ENCODE measurements at places on chromosomes 6 and 20.

DNA sequence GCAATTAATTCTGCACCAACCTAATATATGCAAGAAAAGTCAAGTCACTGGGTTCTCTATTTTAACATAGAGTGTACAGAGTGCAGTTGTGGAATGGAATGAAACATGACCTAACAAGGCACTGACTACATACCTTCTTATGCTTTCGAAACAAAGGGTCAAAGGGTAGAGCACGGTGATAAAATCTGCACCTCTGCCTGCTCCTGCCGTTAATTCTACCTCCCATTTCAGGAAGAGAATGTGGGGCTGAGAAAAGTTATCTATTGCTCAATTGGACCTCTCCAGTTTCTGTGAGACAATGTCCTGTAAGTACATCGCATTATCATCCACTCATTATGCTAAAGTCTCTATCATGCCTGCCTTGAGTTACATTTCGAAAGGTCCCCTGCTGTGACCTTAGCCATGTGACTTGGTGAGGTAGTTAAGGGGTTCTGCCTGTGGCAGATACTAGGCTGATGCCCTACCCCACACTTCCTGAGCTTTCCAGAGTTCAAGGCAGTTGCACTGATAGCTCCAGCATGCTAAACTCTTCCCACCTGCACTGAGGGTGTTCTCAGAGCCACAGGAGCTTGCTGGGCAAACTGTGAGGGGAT lies 14.0 kb upstream of the MOCS1 start:
- DNase-seq: no peak

DNA sequence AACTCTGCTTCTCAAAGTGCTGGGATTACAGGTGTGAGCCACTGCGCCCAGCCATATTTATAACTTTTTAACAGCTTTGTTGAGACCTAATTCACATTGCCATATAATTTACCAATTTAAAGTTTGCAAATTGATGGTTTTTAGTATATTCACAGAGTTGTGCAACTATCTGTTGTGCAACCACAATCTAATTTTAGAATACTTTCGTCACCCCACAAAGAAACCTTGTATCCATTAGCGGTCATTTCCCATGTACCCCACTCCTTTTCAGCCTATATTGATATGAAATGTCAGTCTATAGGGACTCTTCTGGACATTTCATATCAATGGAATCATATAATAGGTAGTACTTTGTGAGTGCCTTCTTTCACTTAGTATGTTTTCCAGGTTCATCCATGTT lies 55.8 kb downstream of the FOXO3 start:
- DNase-seq: peak; percentile 51

- DNase-seq: peak; percentile 43
Observed at GRCh38 chr6:97215157-97215769, 67.8 kb downstream of the MMS22L start.

- DNase-seq: peak; percentile 53
Observed at GRCh38 chr6:125794342-125795137, 3.8 kb downstream of the NCOA7 start.

- DNase-seq: peak; percentile 25
Observed at GRCh38 chr20:5524896-5525295, 208.1 kb upstream of the PROKR2 start.

DNA sequence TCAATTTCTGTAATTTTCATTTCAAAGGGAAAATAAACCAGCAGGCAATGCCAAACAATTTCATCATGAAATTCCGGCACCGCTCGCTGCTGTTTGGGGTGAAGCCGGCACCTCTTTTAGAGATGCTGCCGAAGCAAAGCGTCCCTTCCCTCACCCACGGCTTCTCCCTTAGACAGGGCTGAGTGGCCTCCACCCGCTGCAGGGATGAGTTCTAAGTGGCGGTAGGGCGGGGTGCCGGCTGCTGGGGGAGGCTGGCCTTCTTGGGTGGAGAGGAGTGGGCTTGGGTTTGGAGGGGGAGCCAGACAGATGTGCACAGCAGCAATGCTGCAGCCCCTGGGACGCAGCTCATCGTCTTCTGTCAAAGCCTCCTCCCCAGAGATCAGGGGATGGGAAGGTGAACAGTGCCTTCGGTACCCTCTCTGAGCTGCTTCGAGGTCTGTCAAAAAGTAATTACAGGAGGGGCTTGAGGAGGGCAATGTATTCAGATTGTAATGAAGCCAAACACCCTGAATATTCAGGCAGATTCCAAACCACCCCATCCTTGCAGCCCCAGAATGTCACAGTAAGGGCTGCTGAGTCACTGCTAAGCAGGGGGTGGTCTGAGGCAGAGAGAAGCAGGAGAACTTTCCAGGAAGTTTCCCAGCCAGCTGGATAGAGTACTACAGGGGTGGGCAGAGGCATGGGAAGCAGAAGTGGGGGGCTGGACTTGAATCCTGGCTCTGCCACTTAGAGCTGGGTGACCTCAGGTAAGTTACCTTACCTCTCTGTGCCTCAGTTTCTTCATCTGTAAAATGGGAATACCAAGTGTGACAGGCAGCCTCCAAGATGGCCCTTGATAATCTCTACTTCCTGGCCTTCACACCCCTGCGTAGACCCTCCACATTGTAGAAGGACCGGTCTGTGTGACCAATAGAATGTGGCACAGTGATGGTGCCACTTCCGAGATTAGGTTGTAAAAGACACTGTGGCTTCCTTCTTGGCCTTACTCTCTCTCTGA lies 96.6 kb downstream of the SULF2 start:
- DNase-seq: no peak

DNA sequence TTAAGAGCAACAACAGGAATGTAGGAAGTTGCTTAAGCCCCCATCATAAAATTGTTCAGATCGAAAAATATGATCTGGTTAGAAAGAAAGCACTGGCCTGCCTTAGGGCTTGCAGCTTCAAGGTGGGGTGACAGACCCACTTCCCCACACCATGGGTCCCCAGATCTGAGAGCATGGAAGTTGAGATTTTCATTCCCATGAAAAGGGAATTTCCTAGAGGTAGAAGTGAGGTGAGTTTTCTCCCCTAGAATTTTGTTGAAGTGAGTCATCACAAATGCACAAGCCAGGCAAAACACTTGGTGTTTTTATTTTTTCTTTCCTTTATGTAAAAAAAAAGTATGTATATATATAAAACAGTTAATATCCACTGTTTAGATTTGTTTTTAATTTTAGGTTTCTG lies 213.6 kb upstream of the SUPT3H start:
- peak; percentile 48 for DNase-seq

DNA sequence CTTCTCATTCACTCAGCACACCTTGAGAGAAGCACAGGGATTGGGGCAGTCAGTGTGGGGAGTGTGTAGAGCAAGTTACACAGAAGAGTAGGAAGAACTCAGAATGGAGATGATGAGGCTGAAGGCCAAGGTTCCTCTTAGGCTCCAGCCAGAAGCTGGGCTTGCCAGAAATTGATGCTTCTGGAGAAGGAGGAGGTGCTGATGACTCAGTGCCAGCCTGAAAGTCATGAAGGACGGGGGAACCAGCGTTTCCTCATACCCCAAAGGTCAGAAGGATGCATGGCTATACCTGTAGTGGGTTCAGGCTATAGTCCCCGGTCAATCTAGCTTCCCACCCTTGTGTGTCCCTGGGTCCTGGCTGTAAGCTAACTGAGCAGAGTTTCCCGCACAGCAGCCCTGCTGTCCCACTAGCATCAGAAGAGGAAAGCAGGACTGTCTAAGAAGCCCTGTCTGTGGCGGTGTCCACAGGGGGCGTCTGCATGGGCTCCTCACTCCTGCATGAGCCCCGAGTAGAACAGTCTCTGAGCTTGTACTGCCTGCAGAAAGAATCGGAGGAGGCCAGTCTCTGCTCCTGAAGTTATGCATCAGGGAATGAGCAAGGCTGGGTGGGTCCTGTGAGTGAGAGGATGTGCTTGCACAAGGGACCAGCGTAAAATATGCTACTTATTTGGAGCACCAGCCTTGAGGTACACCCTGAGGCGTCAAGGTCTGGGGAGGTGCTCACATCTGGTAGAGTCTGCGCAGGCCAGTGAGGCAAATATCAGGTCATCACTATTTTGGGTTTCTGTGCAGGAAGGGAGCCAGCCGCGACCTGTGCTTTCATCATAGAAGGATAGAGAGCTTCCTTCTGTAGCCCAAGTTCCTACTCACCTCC lies 148.5 kb downstream of the MRPL14 start:
- DNase-seq: peak; percentile 65
